Spinal cord (tissue), 10 donors: ENCODE measurements at places on chromosomes 1 and 21. TPM values are rescaled to one million over a fixed set of nuclear protein-coding genes. Genes with fewer than 3 reads are reported as not detected.

AMY2A gene
- total RNA-seq: 0.69 TPM

PLA2G2D gene
- total RNA-seq: not detected

GALE gene
- total RNA-seq: 12.6 TPM

PDE4B gene
- total RNA-seq: 181 TPM

CTSS gene
- total RNA-seq: 26.2 TPM

UQCRH gene
- total RNA-seq: 364 TPM

OLFM3 gene
- total RNA-seq: 62.9 TPM

FCRL1 gene
- 2.1 TPM for total RNA-seq

MR1 gene
- total RNA-seq: 7.5 TPM

CLDN19 gene
- 20.6 TPM for total RNA-seq

KLHDC7A gene
- total RNA-seq: 5.3 TPM

S100A1 gene
- 10.2 TPM for total RNA-seq

BRDT gene
- total RNA-seq: 0.10 TPM

HPCAL4 gene
- total RNA-seq: 19.7 TPM

KIF2C gene
- 10.8 TPM for total RNA-seq

TTLL7 gene
- total RNA-seq: 94.0 TPM

KCNQ4 gene
- total RNA-seq: 1.3 TPM

CYP4A11 gene
- total RNA-seq: 0.69 TPM

GPR3 gene
- total RNA-seq: 0.66 TPM

BACE2 gene
- 33.5 TPM for total RNA-seq

FCRLB gene
- 0.88 TPM for total RNA-seq

BSND gene
- total RNA-seq: not detected

RER1 gene
- 48.8 TPM for total RNA-seq

GPR61 gene
- 2.9 TPM for total RNA-seq

ST3GAL3 gene
- 29.6 TPM for total RNA-seq
